Fibroblast of skin of left quadriceps (primary cell): ENCODE measurements at places on chromosomes 7 and 10.

- no peak for DNase-seq
Measured at GRCh38 chr10:554182-554848, 135.2 kb downstream of the DIP2C start.

DNA sequence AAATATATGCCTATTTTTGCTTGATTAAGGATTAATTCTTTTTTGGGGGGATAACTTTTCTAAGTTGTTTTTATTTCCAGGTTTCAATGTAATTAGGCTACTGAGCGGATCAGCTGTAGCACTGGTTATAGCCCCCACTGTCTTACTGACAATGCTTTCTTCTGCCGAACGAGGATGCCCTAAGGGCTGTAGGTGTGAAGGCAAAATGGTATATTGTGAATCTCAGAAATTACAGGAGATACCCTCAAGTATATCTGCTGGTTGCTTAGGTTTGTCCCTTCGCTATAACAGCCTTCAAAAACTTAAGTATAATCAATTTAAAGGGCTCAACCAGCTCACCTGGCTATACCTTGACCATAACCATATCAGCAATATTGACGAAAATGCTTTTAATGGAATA is 1.0 kb downstream of the LRRTM3 start:
- DNase-seq, result no peak

DNA sequence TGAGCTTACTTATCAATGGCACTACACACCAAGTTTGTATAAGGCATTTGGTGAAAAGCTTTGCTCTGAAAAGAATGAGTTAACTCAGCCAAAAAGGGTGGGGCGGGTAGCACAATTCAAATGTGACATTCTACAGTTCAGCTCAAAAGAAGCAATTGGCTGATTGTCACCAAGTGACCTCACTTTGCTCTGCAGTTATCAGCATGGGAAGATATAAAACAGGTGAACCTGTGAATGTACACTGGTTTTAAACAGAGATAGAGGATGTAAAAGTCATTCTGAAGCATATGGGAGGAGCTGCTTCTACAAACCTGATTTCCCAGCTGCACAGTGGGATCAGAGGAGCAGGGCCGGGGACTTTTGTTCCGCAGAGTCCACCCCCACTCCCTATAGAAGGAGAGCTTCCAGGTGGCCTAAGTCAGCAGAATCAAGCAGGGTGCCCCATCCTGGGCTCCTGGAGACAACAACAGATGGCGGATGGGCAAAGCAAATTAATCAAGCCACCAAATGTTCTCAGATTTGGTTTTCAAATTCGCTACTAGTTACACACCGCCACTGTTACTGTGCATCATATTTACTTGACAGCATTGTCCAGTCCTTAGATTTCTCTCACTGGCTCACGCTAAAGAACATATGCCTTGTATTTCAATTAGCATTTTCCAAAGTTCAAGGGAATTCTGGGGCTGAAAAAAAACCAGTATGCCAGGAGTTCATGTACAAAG is 27.5 kb upstream of the NPVF start:
- no peak for DNase-seq

- DNase-seq, result no peak
Measured at GRCh38 chr7:27998382-27998781, 182.2 kb downstream of the JAZF1 start.

GRCh38 chr7:64881461-64882287 is 21.4 kb upstream of the ZNF273 start:
- DNase-seq, result no peak

- no peak for DNase-seq
Measured at GRCh38 chr10:107067843-107068242, 96.7 kb downstream of the SORCS1 start.

DNA sequence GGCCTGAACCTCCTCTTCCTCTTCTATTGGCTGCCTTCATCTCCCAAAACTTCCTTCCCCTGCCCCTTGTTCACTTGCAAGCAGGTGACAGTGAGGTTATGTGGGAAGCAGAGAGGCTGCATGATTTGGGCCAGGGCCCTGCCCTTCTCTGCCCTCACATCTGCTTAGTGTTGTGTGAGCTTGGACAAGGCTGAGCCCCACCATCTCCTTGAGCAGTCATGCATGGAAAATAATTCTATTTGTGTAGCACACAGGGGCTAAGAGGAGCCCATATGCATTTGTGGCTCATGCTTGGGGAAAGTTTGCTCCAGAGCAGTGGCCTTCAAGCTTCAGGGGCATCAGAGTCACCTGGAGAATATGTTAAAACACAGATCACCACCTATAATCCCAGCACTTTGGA is 26.8 kb upstream of the AQP1 start:
- no peak for DNase-seq

DNA sequence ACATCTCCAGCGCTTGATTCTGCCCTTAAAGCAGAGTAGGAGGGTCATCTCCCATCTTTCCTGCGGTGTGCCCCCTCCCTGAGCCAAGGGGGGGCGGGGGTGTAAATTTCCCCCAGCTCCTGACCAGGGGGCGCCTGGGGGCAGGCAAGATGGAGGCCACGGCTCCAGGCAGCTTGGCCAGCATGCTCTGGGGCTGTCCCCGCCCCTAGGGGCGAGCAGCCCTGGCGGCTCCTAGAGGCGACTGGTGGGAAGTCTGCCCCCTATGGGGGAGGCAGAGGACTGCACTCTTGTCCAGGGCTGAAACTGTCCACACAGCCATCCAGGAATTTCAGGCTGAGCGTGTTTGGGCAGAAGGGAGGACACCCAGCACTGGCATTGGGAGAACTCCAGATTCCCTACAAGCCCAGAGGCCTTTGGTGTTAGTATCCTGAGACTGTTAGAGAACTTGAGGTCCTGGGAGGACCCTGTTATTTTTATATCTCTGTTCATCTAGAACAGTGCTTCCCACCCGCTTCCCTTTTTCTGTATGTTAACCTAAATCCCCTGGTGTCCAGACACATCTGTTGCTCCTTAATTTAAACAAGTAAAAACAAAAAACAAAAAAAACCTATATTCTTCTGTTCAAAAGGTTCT is 4.6 kb downstream of the STRA8 start:
- DNase-seq, result no peak
